ENCODE measurements at places on chromosomes 7 and 10.

- DNase-seq, result no peak
These were observed 263.1 kb downstream of the CREB5 start for GRCh38 chr7:28675429-28675828.

GRCh38 chr10:75508814-75509306 is 77.4 kb downstream of the LRMDA start:
- no peak for DNase-seq

- DNase-seq, result no peak
These were observed 99.0 kb upstream of the GPR22 start for GRCh38 chr7:107370816-107371215.

DNA sequence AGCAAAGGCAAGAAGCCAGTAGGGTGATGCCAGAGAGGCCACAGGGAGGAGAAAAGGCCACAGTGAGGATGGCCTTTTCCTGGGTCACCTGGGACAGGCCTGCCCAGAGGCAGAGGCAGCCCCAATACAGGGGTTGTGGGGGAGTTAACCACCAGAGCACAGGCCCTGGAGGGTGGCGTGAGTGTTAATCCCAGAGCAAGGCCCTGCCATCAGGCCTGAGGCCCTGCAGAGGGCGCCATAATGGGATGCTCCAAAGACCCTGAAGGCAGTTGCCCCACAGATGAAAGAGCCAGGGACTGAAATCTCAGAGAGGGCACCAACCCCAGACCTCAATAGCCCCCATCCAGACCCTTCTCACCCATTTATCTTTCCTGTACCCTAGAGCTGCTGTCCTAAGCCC is 23.9 kb downstream of the SLC13A4 start:
- DNase-seq, result no peak

GRCh38 chr7:100726996-100727761 is 6.2 kb upstream of the ZAN start:
- no peak for DNase-seq

DNA sequence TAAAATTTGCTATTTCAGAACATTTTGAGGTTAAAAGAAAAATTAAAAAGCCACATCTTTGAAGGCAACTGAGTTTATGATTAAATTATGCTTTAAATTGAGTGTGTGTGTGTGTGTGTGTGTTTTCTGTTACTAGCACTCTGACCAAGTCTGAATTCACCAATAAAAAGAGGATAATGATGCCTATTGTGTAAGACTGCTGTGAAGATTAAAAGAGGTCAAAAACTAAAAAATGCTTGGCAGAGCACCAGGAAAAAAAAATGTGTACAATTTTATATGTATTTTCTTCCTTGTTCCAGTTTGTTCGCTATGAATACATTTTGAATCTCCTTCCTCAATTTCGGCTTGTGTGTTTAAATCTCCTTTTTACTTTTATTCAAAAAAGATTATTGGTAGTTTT is 316.6 kb upstream of the MAGI2 start:
- no peak for DNase-seq

- no peak for DNase-seq
These were observed 60.2 kb upstream of the LOXL4 start for GRCh38 chr10:98328163-98328562.

- no peak for DNase-seq
These were observed 142.1 kb upstream of the WNT16 start for GRCh38 chr7:121186746-121187145.

- DNase-seq, result no peak
These were observed 98.6 kb downstream of the CCDC3 start for GRCh38 chr10:12902851-12903358.

- no peak for DNase-seq
These were observed 268.5 kb downstream of the ADARB2 start for GRCh38 chr10:1468811-1469210.

- no peak for DNase-seq
These were observed 10.3 kb downstream of the ITPRIP start for GRCh38 chr10:104327745-104328645.
